ENCODE measurements at places on chromosomes 2 and 18.

DNA sequence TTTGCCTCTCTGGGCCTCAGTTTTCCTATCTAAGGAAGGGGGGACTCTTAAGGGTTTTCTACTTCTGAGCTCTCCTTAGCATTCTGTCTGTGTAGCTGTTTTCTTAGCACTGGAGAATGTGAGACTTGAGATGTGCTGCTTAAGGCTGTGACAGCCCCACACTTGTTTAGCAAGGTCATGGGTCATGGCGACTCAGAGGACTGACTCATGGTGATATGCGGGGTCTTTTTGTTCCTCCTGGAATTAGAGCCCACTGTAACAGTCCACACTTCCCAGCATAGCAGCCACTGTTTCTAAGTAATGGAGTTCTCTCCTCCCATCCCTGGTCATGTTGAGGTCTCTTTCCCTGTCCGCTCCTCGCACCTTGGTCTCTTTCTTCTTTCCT lies 4.1 kb upstream of the LPIN1 start:
- no peak for DNase-seq

DNA sequence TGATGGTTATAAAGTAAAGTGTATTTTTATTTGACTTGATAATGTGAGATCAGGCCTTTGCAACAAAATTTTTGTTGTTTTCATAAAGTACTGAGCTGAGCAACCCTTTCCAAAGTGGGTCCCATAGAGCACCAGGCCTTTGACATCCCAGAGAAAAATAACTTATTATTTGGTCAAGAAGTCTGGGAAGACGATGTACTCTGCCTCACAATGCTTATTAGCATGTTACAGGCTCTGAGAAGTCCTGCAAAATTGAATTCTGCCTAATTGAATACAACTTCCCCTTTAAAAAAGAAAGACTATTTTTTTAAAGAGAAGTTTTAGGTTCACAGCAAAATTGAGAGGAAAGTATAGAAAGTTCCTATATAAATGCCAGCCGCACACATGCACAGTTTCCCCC lies 151.5 kb upstream of the TCF4 start:
- DNase-seq, result no peak

DNA sequence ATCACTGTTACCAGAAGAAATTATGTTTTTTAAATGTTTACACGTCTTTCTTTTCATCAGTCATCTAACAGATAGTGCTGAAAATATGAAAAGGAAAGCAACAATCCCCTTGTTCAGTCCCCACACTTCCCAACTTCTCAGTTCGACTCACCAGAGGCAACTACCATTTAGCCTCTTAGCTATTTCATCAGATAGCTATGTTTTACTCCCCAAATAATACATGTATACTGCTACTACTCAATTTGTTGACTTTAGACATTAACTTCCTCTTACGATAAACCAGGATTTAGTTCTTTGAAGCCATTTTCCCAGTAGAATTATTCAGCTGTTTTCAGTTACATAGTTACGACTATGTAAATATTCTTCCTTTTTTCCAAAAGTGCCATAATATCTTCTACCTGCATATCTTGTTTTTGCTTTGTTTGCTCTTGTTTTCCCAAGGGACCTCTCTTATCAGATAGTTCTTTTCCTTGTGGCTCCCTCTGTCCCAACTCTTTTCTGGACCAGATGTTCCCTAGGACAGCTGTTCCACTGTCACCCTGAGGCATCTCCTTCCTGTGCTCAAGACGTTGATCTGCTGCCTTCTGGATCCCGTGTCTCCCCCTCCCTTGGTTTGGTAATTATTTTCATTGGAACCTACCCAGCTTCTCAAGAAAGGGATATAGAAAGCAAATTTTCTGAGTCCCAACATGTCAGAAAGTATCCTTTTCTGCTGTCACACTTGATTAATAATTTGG lies 289.3 kb upstream of the TANK start:
- DNase-seq, result peak; percentile 81

GRCh38 chr2:208415897-208416296 lies 9.3 kb downstream of the PTH2R start:
- no peak for DNase-seq

DNA sequence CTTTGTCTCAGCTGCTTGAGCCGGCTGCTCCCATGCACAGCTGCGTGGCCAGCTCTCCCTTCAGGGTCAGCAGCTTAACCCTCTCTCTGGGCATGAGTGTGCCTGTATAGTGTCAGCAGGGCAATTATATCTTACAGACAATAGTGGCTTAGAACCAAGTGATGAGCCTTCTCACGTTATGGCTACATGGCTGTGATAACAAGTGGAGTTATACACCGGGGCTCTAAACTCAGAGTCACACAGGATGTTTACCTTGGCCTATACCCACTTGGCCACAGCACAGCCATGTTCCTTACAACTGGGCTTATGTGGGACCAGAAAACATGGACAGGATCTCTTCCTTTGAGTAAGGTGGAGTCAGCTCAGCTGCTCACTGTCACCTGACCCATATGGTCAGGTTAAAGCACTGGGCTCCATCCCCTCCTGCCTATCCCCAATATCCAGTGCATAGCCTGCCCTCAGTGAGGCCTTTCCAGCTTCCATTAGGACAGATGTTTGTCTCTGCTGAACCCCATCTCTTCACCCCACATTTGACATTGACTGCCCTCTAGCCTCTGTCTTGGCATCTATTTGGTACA lies 294.2 kb upstream of the NCKAP5 start:
- no peak for DNase-seq

DNA sequence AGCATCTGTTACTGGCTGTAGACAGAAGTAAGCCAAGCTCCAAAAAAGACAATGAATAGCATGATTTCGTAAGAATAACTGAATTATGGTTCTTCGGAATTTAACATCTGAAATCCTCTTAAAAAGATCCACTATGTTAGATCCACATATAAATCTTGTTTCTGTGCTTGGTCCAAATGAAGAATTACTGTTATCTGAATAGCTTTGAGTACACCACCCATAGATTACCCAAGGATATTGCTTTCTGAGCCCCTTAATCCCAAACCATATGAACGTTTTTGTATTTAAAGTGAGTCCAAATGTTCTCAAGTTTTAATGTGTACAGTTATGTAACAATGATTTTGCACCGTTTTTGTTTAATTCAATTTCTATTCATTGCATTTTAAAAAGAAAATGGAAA lies 124.9 kb downstream of the DSC3 start:
- DNase-seq, result no peak

GRCh38 chr2:217412277-217412676 lies 552.4 kb upstream of the TNP1 start:
- no peak for DNase-seq

GRCh38 chr2:11624893-11625292 lies 45.1 kb downstream of the NTSR2 start:
- no peak for DNase-seq

GRCh38 chr2:20050646-20051531 lies 539 bp downstream of the LAPTM4A start:
- peak; percentile 75 for DNase-seq

GRCh38 chr18:32276906-32277305 lies 87.1 kb downstream of the MEP1B start:
- DNase-seq, result no peak

GRCh38 chr2:171479154-171479814 lies 43.0 kb upstream of the CYBRD1 start:
- no peak for DNase-seq

- DNase-seq, result peak; percentile 63
These were observed 24.5 kb upstream of the HPCAL1 start for GRCh38 chr2:10278029-10278762.

- no peak for DNase-seq
These were observed 797.2 kb downstream of the SATB2 start for GRCh38 chr2:198660501-198660900.
